ENCODE measurements at places on chromosomes 16 and 17.
A peak's percentile ranks its signal among the peaks of the same experiment; 100 is the strongest.

- DNase-seq = no peak
These were observed 22.9 kb downstream of the DUSP14 start for GRCh38 chr17:37512442-37513068.

GRCh38 chr17:15261258-15261801, 3.8 kb downstream of the PMP22 start:
- DNase-seq = no peak

- no peak for DNase-seq
These were observed 38.1 kb downstream of the MRPS23 start for GRCh38 chr17:57811638-57812280.

- no peak for DNase-seq
These were observed 591 bp downstream of the YPEL3 start for GRCh38 chr16:30095166-30096078.

DNA sequence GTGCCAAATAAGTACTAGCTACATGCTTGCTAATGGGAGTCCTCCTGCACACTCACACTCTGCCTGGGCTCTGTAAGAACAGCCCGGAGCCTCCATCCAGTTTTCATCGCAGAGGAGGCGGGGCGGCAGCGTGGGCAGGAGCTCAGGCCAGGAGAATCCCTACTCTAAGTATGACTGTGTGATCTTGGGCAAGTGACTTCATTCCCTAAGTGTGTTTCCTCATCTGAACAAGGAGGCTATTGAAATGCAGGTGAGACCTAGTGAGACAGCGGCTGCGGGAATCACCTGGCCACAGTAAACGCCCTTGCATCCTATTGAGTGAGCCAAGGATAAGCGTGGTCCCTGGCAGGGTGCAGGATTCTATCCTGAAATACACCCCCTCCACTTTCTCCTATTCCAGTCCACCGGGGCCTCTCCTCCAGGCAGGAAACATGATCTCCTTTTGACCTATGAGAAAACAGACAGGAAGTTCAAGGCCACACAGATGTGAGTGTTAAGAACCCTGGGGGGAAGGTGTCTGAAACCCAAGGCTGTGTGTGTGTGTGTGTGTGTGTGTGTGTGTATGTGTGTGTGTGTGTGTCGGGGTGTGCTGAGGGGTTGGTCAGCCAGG, 5.2 kb upstream of the RAI1 start:
- DNase-seq = no peak

- no peak for DNase-seq
These were observed 6.7 kb downstream of the SHMT1 start for GRCh38 chr17:18356624-18357023.

GRCh38 chr17:59533694-59534093, 31.7 kb upstream of the DHX40 start:
- DNase-seq = no peak

GRCh38 chr16:47694543-47694942, 233.4 kb downstream of the PHKB start:
- no peak for DNase-seq

DNA sequence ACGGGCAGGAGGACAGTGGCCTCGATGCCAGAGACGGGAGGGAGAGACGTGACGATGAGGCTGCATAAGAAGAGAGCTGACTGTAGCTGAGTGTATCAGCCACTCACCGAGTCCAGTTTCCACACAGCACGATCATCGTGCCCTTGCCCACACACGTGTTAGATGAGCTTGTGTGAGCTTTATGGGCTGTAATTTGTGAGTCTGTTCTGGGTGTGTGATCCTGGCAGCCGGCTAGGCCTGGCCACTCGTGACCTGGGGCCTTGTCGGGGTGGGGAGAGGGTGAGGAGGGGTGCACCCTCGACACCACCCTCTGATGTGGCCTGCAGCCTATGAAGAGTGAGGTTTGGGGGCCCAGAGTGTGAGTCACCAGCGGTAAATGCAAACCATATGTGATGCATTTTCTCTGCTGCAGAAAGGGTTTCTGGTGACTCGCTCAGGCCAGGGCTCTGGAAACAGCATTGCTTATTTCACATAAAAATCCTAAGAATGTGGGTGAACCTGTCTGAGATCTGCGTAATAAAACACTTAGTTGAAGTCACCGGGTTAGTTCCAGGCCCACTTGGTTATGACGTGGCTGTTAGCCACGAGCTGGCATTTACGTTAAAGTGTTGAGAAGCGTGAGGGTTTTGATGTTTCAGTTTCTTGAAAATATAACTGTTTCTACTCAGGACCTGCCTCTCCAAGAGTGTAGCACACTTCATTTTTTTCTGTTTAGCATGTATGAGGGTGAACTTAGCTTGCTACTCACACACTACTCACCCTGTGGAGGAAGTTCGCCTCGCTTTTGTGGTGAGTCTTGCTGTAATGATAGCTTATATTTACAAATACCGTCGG, 4.2 kb downstream of the METRNL start:
- peak; percentile 46 for DNase-seq

DNA sequence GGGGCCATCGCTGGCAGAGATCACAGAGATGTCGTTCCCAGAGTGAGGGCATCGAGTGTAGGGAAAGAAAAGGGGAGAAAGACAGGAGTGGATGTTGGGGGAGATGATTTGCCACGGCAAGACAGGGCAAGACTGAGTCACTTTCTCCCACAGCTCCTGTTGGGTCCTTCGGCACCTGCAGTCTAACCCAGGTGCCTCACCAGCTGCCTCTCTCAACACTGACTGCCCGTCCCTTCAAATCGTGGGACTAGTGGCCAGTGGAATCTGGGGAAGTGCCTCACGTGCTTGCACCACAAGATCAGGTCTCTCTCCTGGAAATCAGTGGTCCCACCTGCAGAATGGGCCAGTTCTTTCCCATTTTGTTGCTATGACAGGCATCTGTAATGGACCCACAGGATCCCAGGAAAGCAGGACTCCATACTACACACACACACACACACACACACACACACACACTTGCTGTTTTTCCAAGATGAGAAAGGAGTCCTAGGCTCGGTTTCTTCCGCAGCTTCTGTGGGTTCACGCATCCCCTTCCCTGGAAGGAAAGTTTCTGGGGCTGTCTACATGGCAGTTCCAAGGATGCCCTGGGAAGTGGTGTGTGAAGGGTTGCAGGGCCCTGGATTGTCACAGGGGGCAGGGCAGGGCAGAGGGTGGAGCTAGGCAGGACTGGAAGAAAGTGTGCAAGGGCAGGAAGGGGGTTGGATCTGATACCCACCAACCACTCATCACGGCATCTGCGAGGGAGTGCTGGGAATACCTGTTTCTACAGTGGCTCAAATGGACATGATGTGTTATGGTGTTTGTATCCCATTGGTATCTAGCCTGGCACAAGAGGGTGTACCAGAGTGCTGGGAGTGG, 10.2 kb upstream of the CBX8 start:
- DNase-seq = no peak

DNA sequence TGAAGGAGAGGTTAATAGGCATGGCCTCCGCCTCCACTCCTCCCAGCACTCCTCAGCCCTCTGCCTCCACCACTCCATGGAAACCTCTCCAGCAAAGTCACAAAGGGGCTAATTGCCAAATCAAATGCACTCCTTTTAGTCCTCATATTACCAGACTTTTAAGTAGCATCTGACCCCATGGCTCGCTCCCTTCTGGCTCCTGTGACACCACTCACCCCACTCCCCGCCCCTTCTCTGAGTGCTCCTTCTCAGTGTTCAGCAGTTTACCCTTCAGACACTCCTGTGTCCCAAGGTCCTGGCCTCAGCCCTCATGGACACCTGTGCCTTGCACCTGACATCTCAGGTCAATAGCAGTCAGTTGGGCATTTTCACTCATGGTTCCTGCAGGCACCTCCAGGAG, 243.5 kb upstream of the CCL2 start:
- DNase-seq = no peak

DNA sequence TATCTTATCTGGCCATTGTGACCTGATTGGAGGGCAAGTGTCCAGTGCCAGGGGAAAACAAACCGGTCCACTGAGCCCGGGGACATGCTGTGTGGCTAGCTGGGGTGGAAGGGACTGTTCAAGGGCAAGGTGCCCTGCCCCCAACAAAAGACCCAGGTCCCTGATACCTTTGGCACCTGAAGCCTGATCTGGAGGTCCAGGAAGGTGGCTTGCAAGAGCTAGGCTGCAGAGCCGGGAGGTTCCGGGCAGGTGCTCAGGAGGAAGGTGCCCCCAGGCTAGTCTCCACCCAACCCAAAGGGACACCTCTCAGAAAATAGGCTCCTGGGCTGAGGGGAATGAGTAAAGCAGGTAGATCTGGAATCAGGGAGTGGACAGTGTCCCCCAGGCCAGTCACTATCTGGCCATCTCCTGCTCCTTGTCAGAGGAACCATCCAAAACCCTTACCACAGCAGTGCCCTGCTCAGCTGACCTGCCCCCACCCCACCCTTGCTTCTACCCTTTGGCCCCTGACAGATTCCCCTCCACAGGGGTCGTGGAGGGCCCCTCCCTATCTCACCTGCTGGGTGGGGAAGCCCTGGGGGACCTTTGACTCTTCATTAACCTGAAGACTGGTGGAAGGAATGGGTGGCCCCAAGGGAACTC, 6.2 kb downstream of the NAT9 start:
- DNase-seq = no peak

GRCh38 chr16:53457670-53458069, 23.4 kb downstream of the RBL2 start:
- DNase-seq = peak; percentile 46

DNA sequence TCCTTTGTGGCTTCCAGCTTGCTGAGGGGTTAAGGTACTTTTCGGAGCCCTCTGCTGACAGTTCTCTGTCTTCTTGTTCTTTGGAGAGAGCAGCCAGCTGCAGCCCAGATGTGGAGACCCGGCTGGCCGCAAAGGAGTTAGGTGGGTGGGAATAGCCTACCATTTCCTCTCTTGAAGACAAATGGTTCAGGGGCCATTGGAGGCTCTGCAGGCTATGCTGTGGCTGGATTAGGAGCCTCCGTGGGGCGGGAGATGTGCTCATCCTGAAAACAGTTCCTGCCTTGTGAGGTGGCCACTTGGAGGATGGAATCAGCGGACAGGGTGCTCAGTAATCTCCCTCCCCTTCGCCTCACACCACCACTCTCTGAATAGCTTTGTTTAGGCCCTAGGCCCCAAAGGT, 30.3 kb downstream of the MEOX1 start:
- no peak for DNase-seq

DNA sequence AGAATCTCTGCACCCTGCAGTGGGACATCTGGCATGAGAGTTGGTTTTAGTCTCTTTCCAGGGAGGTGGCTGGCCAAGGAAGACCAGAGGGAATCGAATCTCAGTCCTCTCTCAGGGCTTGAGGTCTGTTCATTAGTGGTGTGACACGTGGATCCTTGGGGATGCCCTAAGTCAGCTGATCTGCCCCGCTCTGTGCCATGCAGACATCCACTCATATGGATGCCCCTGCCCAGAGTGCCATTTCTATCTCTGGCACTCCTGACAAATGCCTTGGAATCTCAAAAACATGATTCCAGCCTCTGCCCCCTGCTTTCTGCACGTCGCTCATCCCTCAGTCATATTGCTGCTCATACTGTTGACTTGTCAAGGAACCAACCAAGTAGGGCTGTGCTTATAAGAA, 38.8 kb downstream of the WSCD1 start:
- DNase-seq = no peak

DNA sequence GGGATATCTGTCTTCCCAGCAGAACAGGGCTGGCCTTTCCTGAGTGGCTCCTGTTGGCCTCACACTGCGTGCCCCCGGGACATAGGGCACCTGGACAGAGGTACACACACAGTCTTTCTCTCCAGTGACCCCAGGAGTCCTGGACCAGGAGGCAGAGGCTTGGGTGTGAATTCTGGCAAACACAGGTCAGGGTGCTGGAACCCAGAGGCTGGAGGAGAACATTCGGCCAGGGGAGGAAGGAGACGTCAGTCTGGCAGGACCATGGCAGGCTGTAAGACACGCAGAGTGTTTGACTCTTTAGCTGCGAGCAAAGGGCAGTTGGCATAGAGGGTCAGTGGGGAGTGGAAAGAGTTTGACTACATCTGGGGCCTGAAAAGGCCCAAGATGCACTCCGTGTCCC, 4.1 kb upstream of the TVP23A start:
- no peak for DNase-seq

DNA sequence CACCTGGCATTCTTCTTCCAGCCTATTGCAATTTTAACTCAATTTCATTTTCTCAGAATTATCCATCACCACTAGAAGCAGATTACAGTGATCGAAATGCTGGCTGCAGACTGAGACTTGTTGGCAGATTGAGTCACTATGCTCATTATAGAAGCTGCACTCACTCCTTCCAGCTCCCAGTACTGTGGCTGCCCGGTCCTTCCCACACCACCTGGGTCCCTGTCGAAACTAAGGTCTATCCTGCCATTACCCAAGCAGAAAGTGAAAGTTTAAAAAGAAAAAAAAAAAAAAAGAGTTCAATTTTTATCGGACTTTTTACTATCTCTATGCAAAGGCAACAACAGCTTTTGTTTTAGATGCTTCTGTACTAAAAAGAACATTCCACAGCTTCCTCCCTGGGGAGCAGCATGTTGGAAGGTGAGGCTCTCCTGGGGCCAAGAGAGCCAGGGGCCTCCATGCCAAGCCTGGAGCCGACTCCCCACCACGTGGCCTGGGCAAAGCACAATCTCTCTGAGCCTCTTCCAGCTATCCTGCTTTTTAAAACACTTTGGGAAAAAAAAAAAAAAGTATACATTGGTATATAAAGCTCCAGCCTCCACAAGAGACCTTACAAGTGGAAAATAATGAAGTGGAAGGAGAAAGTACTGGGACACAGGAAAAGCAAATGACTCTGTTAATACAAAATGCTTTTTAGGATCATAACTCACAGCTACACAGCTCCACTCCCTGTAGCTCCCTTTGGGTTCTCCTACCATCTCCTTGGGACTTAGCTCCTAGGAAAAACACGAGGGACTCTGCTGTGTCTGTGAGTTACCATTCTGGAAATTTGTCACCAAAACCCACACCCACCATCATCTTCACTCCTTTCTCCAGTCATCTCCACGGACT, 77.8 kb downstream of the USP31 start:
- DNase-seq = no peak

GRCh38 chr17:38667099-38667786, 7.5 kb downstream of the EPOP start:
- peak; percentile 34 for DNase-seq

- no peak for DNase-seq
These were observed 14.7 kb downstream of the BEAN1 start for GRCh38 chr16:66441586-66442375.

DNA sequence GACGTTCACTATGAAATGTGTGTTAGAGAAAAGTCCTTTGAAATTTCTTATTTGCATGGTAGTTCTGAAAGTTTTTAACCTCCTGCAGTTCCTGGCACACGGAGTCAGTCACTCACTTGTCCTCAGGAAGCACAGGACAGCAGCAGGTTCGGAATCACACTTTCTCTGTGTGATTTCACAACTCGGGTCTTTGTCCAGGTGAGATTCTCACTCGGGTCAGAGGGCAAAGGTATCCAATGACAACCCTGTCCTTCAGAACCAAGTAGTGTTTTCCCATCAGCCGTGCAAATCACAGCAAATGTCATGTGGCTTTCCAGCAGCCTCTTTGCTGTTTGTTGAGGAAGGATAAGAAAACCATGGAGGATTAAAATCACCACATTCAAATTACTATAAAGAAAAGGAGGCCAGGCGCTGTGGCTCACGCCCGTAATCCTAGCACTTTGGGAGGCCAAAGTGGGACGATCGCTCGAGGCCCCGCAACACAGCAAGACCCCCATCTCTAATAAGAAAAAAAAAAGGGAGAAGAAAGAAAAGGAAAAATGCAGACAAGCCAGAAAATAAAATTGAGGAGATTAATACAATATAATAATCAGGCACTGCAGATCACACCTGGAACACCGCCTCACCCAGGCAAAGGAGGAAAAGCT, 22.0 kb downstream of the ADCY9 start:
- DNase-seq = no peak

GRCh38 chr17:81980707-81981343, 3.4 kb downstream of the ASPSCR1 start:
- DNase-seq = no peak
